ENCODE measurements at places on chromosomes 3 and 15.

GRCh38 chr3:6860149-6860953, 564 bp upstream of the GRM7 start:
- DNase-seq: no peak

- DNase-seq: no peak
These were observed 87.8 kb downstream of the NCEH1 start for GRCh38 chr3:172622916-172623700.

GRCh38 chr15:71262599-71262998, 147.3 kb downstream of the THSD4 start:
- no peak for DNase-seq

- DNase-seq: no peak
These were observed 53.1 kb upstream of the ULK4 start for GRCh38 chr3:42014921-42015533.
